ENCODE measurements at places on chromosomes 12 and 14.

DNA sequence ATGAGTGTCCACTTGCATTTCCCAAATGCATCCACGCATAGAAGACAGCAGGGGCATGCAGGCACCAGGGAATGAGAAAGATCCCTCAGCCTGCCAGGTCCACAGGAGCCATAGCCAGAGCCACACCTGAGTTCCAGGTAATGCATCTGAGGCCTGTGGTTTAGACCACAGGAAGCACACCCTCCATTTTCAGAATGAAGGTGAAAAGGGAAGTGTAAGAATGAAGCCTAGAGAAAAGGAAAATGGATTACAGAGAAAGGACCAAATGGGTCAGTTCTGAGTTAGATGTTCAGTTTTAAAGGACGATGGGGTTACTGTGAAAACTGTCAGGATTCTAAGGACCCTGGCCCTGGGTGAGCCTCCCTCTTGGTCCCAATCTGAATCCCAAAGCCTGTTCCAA, 1283.2 kb downstream of the TMEM121 start:
- DNase-seq, result no peak

- no peak for DNase-seq
These were observed 163.4 kb downstream of the GARIN6 start for GRCh38 chr12:99810718-99811593.

DNA sequence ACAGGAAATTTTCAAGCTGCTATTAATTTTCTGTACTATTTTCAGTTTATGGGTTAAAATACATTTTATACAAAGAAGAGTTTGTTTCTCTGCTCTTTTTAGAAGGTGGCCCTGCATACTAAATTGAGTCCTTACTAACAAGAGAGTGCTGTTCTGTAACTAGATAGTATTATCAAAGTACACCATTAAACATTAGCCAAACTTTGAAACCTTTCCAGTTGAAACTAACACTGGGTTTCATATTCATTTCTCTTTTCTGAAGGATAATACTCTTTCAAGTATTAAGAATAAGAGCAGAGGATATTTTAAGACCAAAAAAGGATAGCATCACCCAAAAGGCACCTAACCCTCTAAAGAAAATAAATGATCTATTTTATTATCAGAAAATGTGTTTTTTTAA, 47.2 kb downstream of the PEBP1 start:
- no peak for DNase-seq

DNA sequence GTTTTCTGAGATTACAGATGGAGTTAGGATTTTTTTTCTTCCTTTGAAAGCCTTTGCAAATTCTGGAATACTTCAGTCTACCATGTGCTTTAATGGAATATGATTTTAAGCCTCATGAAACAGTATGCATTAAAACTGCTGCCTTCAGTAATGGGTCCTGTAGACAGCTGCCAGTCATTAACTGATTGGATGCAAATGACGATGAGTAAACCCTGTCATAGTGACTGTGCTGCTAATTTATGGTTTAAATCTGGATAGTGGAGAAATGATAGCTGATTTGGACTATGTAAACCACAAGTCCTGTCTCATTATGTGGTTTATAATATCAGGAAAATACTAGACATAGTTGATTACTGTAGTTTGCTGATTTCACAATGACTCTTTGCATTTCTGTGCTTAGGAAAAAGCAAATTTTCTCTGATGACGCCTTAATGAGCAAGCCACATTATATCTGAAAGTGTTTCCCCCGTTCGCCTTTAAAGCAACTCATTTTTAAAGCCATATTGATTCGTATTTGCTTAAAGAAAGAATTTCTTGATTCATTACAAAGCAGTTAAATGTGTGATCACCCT, 217.6 kb downstream of the TMTC2 start:
- no peak for DNase-seq

- DNase-seq, result peak; percentile 40
These were observed 26.2 kb downstream of the RFLNA start for GRCh38 chr12:124321040-124321481.
